ENCODE measurements at places on chromosomes 5 and 9.

DNA sequence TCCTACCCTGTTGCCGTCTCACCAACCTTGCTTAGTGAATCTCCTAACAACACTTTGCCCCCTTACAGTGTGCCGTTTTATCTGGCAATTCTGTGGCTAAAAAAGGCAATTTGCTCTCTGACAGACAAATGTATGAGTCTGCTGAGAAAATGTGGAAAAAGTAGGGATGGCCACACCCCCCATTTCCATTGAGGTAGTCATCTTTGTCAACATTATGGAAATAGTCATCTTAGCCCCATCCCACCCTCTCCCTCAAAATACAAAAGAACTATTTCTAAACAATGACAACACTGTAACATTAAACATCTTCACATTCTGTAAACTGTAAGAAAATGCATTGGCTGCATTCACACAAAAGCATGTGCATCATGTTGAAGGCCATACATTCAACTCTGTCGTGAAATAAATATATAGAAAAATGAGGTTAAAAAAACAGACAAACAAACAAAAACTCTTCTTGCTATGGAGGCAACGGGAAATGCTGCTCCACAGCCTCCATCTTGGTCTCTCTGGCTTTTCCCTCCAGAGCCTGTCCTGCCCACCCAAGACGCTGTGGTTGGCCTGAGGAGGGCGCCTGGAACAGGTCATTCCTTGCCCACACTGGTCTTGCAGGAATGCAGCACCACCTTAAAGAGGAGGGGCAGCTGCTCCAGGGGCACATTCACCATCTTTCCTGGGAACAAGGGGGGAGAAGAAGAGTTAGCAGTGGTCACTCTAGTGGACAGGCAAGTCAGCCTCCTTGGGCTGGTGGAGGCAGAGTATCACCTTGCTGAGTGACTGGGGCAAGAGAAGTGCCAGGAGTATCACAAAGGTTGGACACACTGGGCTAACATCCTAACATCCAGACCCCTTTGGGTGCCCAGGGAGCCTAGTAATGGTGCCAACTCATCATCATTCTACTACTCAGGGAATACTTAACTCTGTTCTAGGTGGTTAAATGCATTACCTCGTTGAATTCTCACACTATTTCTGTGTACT is 15.2 kb upstream of the NR5A1 start:
- DNase-seq = no peak

DNA sequence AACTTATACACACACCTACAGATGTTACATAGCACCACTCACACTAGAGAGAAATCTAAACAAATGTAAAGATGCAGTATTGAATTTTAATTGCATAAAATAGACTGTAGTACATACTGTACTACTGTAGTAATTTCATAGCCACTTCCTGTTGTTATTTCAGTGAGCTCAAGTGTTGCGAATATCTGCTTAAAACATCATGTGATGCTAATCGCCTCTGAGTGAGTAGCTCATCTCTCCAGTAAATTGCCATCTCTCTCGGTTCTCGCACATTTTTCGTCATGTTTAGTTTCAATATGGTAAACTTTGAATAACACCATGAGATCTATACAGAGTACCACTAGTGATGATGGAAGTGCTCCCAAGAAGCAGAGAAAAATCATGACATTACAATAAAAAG is 22.0 kb upstream of the ARHGEF28 start:
- no peak for DNase-seq

GRCh38 chr9:107631788-107632187 is 142.2 kb upstream of the KLF4 start:
- DNase-seq = no peak

DNA sequence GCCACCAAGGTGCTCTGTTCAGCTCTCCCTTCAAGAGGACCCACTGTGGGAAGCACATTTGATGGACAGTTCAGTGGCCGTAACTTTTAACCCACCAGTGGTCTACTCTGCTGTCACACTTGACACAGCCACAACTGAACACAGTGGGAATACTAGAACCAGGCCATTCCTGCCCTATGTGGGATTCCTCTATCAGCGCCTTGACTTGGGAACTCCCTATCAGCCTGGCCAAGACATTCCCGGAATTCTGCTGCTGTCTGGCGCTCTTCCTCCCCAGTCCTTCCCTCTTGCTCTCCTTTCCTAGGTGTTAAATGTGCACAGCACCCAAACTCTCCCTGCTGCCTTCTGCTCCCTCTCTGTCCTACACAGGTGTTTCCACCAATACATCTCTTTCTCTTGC is 23.1 kb upstream of the SH3PXD2B start:
- no peak for DNase-seq

GRCh38 chr5:123549256-123549904 is 37.4 kb downstream of the CSNK1G3 start:
- no peak for DNase-seq

DNA sequence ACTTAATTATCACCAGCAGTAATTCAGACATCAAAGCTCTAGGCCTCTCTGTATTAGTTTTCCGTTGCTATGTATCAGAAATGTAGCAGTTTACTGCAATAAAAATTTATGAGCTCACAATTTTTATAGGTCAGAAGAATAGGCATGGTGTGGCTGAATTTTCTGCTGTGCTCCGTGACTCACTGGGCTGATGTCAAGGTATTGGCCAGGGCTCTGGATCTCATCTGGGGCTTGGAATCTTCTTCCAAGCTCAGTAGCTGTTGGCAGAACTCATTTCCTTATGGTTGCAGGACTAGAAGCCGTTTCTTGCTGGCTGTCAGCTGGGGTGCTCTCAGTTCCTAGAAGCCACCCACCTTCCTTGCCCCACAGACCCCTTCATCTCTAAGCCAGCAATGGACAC is 66.3 kb downstream of the PSAT1 start:
- no peak for DNase-seq

DNA sequence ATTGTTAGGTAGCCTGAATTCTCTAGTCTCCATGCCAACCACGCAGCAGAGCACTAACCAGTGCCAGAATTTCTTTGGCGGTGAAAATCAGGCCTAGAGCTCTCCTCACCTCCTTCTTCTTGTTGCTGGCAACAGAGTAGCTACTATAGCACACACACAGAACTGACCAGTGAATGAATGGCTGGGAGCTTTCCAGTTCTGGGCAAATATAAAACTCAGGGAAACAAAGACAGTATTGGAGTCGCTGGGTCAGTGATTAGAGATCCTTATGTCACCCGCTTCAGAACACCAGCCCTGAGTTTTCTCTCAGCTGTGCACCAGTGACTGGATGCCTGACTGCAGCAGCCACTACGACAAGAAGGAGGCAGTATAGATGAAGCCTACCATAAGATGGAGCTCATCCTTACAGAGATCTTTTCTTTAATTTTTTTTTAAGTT is 26.9 kb upstream of the FEM1C start:
- DNase-seq = no peak

DNA sequence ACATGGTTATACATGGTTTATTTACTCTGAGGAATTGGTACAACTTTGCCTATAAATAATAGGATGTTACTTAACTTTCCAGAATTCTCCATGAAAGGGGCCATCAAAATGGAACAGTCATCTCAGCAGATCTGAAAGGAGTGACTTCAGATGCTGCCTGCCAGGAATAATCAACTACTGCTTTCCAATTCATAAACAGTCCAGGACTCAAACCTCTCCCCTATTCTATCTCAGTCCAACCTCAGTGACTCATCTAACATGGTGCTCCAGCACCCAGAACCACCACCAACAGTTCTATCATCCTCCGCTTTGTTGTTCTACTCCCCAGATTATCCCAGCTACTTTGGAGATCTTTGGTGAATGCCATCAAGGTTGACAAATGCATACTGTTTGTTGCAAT is 221.5 kb upstream of the MPDZ start:
- no peak for DNase-seq

GRCh38 chr9:133142684-133143622 is 20.8 kb downstream of the GBGT1 start:
- no peak for DNase-seq

DNA sequence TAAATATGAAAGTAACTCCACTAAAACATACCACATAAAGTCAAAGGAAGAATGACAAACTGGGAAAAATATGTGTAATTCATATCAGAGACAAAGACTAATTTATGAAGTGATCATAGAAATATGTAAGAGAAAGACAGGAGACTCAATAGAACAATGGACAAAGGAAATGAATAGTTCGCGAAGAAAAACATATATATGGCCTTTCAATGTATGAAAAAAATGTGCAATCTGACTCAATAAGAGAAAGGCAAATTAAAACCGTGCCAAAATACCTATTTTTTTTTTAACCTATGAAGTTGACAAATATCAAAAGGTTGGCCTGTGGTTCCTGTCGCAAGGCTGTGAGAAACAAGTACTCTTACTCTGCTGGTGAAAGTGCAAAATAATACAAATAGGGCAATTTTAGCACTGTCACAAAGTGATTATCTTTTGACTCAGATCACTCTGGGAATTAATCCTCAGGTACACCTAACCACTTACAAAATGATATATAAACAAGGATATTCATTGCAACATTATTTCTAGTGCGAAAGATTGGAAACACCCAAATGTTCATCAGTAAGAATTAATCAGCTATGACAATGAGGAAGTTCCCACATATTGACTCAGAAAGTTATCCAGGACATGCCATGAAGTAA is 3.7 kb downstream of the C9 start:
- DNase-seq = no peak

DNA sequence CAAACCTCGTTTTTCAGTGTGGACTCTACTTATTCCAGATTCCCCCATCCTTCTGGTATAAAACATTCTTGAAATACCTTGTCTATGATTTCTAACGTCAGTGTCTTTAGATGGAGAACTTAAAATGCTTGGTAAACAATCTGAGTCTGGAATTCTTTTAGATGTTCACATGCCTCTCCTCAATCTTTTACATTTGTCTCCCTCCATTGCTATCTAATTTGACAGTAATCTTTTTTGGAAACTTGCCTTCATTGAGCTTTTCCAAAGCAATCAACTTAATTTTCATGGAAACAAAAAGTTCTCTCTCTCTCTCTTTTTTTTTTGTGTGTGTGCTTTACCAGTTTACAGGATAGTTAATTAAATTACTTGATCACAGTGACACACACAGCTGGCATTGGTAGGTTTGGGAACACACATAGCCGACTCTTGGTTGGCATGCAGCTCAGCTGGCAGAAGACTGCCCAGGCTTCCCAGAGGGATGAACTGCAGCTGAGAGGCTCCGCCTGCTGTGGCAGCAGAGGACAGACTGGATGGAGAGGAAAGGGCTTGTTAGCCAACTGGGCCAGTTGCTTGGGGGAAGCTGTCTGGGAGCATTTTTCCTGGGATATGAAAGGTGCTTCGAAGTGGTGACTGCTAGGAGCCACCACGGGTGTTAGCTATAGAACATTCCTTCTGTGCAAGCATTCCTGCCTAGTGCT is 271.3 kb downstream of the ZSWIM6 start:
- no peak for DNase-seq

DNA sequence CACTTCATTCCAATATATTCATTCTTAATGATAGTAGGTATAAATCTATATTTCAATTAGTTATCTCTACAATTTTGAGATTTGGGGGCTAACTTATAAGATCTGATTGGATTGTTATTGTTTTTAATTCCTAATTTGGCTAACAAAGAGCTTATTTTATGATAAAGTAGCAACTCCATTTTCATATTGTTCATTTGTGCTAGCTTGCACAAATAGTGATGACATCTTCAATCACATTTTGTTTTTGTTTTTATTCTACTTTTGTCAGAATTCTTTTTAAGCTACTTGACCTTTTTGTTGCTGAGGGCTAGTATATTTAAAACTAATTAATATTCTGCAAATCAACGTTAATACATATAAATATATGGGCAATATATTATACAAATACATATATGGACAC is 22.8 kb downstream of the MARCHF3 start:
- DNase-seq = no peak

GRCh38 chr9:127963359-127964064 is 17.3 kb downstream of the EEIG1 start:
- no peak for DNase-seq

DNA sequence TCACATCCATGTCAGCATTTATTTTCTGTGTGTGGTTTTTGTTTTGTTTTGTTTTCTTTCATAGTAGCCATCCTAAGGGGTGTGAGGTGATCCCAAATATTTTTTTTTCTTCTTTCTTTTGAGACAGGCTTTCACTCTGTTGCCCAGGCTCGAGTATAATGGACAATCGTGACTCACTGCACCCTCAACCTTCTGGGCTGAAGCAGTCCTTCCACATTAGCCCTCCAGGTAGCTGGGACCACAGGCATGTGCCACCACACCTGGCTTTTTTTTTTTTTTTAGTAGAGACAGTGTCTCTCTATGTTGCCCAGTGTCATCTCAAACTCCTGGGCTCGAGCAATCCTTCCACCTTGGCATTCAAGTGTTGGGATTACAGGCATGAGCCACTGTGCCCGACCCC is 59.1 kb downstream of the CDC42SE2 start:
- DNase-seq = no peak

DNA sequence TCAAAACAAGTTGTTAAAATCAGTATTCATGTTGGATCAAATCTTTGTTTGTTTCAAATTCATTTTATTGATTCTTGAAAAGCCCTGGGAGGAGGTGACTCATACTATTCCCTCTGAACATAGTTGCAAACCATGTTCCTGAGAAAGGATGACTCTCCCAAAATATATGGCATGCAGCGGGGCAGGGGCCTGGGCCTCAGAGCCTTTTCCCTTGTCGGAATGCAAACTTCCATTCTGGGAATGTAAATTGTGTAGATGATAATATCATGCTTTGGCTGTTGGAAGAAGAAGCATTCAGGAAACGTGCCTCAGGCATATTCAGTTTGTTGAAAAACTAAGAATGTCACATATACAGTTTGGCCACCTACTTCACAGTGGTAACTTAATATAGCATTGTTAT is 242.0 kb downstream of the AUH start:
- DNase-seq = no peak

Data from endothelial cell (in vitro differentiated cells).